Stimulated activated naive CD8-positive, alpha-beta T cell treated with anti-CD3 and anti-CD28 coated beads, Interleukin-15, amount 100 ng/mL, for 72 hours (primary cell): ENCODE measurements at places on chromosomes 2 and 18.

GRCh38 chr18:2143636-2144035 lies 427.7 kb downstream of the METTL4 start:
- DNase-seq = no peak

GRCh38 chr2:132721938-132722337 lies 51.9 kb upstream of the LYPD1 start:
- DNase-seq = no peak

DNA sequence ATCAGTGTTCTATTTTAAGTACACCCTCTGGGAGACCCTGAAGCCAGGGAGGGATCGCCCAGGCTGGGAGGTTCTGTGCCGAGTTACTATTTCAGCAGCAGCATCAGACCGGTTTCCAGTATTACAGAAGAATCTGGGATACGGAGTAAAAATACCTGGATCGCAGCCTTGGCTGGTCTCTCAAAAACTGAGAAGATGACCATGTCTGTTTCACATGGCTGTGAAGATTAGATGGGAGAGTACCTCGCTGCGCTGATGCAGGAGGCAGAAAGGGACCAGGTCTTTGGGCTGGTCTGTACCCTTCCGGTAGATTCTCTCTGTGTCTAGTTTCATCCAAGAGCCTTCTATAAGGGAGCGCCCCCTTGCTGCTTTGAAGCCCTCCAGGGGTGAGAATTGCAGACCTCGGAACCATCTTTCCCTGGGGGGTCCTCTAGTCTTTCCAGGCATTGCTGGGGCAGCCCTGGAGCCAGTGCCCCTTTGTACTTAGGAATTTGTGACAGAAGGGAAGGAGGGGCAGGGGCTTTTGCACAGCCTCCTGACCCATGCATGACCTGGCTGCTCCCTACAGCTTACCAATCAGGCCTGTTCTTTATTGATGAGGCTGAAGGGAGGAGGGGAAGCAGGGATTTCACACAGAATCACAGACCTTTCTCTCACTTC lies 56.3 kb upstream of the MAPRE3 start:
- DNase-seq = no peak

GRCh38 chr2:7956126-7956689 lies 725.6 kb upstream of the ID2 start:
- no peak for DNase-seq

- peak; percentile 21 for DNase-seq
These were observed 13.2 kb upstream of the SS18 start for GRCh38 chr18:26103579-26103978.

- peak; percentile 21 for DNase-seq
These were observed 4.3 kb upstream of the SNTG2 start for GRCh38 chr2:946073-946948.

DNA sequence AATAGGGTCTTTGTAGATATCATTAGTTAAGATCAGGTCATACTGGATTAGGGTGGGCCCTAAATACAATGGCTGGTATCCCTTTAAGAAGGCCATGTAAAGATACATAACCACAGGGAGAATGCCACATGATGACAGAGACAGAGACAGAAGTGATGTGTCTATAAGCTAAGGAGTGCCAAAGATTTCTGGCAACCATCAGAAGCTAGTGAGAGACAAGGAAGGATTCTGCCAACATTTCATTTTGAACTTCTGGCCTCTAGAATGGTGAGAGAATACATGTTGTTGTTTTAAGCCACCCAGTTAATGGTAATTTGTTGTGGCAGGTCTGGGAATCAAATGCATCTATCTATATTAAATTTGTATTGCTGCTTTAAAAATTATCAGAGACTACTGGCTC lies 185.5 kb upstream of the CYRIA start:
- no peak for DNase-seq

- no peak for DNase-seq
These were observed 247.4 kb upstream of the COL3A1 start for GRCh38 chr2:188726626-188727247.

GRCh38 chr2:172031536-172031935 lies 31.8 kb downstream of the METAP1D start:
- DNase-seq = no peak

DNA sequence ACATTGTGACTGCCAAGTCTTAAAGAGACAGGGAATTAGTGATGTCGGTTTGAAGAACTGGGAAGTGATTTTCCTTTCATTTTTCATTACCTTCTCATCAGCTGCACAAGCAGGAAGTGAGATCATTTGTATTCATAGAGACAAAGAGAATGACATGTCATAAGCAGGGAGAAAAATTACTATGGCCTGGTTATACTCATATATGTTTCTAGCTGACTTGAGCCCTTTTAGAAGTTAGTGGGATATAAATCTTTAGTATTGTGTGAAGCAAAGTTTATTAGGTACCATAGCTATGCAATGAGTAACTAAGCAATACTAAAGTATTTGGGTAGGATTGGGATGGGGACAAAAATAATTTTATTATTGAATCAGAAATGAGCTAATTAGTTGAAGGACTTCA lies 284.1 kb downstream of the PID1 start:
- DNase-seq = no peak

GRCh38 chr2:65112633-65113032 lies 17.3 kb downstream of the RAB1A start:
- DNase-seq = no peak

GRCh38 chr2:107809835-107810234 lies 16.9 kb upstream of the RGPD4 start:
- no peak for DNase-seq

- no peak for DNase-seq
These were observed 97.6 kb downstream of the C1D start for GRCh38 chr2:67965246-67965645.

- DNase-seq = no peak
These were observed 39.1 kb upstream of the NABP1 start for GRCh38 chr2:191638802-191639172.

DNA sequence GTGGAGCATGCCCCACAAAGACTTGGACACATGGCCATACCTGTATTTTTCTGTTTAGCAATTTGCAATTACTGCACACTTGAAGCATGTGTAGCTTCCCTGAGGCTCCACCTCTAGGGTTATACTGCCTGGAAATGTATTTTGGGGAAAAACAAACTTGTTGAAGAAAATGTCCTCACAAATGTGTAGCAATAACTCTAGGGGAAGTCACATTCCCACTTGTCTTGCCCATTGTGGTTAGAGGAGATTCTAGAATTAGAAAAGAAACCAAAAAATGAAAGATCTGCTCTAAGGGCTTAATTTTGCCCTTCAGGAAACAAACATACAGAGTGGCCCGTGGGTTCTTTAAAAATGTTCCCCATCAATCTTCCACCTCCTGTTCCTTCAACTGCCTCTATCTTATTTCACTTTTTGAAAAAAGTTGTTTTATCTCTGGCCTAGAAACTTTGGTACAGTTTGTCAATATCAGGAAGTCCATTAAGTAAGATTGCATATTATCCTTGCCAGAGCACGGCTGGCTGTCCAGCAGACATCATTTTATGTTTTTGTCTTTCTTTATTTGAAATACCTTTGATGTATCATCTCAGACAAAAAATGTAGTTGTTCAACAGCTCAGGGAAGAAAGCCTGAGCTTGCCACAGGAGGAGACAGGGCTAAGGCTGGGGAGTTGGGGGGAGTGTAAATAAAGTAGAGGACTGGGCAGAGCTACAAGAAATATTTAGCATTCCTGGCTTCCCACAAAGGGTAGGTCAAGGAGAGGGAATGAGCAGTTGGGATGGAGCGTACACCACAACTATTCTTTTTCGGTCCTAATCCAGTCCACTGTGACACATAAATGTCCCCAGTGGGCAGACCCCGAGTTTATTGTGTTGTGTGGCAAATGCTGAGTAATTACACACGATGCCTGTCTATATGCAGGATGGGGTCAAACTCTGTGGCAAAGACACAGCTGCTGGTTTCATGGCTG lies 96.8 kb upstream of the CDC42EP3 start:
- no peak for DNase-seq

DNA sequence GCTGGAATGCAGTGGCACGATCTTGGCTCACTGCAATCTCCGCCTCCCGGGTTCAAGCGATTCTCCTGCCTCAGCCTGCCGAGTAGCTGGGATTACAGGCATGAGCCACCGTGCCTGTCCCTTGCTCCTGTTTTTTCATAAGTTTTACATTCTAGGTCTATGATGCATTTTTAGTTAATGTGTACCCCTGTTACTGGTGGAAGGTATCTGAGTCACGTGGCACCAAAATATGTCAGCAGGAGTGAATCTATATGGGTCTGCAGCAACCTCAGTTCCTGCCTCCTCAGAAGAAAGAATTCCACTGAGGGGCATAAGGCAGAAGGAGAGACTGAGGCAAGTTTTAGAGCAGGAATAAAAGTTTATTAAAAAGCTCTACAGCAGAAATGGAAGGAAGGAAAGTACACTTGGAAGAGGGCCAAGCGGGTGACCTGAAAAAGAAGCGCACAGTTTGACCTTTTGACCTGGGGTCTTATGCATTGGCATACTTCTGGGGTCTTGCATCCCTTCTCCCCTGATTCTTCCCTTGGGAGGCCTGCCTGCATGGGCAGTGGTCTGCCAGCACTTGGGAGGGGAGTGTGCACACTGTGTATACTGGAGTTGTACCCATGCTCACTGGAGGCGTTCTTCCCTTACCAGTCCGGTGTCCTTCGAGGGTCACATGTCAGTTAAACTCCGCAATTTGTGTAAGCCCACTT lies 1.1 kb upstream of the MFSD2B start:
- no peak for DNase-seq

GRCh38 chr2:12903272-12903671 lies 186.5 kb downstream of the TRIB2 start:
- DNase-seq = no peak

DNA sequence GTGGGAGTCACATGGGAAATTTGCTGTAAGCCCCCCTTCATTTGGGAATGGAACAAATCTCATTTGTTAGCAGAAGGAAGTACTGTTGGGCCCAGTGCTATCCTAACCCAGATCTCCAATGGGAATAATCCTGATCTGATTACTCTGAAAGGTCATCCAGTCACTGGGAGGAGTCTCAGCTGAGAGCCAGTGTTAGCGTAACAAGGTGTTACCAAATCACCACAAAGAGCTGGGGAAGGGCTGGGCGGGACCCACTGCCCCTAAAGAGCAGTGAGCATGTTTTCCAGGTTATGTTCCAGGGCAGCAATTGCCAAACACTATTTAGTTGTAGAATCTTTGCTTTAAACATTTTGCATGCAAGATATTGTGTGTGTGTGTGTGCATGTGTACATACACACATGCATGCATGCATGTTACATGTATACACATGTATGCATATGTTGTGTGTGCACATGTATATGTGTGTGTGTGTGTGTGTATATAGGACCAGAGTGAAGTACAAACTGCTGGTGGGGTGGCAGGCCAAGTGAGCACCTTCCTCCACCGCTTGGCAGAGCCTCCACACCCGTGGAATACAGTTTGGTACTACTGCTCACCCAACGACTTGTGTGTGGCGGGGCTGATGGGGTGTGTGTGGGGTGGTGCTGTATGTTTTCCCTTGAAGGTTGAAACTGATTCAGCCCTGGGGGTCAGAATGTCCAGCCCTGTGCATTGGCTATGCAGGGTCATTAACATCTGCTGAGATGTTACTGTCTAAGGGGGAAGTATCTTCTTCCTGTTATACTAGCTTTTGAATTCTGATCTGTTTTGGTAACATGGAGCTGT lies 15.2 kb downstream of the INPP5D start:
- peak; percentile 7 for DNase-seq

DNA sequence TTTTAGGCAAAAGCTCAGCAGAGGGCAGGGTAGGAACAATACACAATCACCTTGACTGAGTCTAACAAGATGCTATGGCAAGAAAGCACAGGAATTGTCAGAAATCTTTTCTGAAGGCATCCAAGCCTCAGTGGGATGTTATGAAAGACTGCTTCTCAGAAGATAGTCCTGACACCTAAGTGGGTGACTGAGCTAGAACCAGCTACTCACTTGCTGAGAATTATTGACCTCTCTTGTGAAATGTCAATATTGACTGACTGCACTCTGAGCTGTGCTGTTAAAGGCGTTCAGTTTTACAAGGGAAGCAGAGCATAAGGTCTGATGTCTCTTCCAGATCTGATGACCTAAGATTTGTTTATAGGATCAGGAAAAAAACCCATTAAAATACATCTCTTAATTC lies 46.1 kb downstream of the TACR1 start:
- DNase-seq = no peak

DNA sequence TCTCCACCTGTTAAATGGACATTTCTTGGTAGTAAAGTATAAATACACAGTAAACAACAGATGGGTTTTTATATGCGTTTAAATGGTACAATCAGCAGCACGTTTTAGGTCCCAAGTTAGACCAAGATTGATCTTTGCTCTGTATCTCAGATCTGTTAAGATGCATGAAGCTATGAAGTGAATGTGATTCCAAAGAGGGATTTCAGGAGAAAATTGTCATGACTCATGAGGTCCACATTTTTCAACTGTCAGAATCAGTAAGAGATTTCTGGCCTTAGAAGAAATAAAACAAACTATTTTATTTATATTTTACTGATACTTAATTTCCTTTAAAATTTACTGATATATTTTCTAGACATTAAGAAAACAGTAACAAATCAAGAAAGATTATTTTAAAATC lies 142.7 kb downstream of the EML6 start:
- no peak for DNase-seq

DNA sequence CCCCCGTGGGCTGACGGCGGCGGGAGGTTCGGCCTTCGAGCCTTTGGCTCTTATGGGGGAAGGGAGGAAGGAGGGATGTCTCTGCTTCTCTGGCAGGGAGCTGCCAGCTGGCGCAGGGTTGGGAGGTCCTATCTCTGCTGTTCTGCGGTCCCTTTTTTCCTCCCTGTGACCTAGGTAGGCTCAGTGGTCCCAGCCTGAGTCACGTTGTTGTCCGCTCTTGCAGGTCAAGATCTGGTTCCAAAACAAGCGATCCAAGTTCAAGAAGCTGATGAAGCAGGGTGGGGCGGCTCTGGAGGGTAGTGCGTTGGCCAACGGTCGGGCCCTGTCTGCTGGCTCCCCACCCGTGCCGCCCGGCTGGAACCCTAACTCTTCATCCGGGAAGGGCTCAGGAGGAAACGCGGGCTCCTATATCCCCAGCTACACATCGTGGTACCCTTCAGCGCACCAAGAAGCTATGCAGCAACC lies 2.5 kb downstream of the DLX1 start:
- DNase-seq = no peak

GRCh38 chr2:50347358-50348044 lies 684.4 kb downstream of the NRXN1 start:
- DNase-seq = no peak

DNA sequence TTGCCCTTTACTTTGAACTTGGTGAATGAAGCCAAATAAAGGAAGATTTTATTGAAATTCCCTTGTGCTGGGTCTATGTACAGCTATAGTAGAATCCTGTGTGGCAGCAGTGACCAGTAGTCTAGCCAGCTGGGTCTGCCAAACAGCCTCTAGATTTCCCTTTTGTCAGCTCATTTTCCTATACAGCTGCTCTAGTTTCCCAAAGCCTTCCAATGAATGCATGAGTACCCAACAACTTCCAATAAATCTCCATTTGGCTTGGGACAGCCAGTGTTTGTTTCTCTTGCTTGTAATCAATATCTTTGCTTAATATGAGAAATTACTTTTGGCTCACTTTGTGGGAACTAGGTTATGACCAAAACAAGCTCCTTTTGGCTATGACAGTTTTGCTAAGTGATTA lies 43.6 kb downstream of the SCN9A start:
- no peak for DNase-seq

GRCh38 chr2:182355815-182356214 lies 71.0 kb downstream of the PDE1A start:
- DNase-seq = no peak
